ENCODE measurements at places on chromosomes 13 and 19.

GRCh38 chr19:782878-783668, 14.2 kb upstream of the PTBP1 start:
- DNase-seq: no peak

DNA sequence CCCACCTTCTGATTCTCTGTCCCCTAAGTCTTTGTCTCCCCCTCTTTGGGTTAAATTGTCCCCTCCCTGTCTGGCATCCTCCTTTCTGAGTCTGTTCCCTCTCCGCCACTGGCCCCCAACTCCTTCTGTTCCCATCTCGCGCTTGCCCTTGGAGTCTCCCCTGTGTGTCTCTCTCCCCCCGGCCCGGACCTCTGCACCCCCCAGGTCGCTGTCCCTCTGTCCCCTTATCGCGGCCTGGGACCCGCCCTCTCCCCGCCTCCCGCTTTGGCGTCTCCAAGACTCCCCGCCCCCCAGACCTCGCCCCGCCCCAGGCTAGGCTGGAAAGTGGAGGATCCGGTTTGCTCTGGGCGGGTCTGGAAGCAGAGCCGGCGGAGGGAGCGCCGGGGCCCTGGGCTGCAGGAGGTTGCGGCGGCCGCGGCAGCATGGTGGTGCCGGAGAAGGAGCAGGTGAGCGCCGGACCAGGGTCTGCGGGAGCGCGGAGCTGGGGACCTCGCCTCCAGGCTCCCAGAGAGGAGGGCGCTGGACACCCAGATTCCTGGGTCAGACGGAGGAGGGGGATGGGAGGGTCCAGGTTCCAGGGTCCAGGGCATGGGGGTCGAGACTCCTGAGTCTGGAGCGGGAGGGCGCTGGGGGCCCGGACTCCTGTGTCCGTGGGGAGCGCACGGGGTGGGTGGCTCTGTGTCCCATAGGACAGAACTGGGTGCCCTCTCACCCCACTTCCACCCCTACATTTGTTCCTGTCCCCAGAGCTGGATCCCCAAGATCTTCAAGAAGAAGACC, at the start of gene TRPM4:
Gene TRPM4, plus strand, starts transcription at position 348 of the 780 bp plus-strand sequence. Its CDS starts 75 bp downstream, at position 423.
- DNase-seq: peak; percentile 83

- DNase-seq: no peak
Observed at GRCh38 chr13:63381078-63381859, 1965.6 kb upstream of the PCDH20 start.

- no peak for DNase-seq
Observed at GRCh38 chr19:47226426-47227351, 4.3 kb downstream of the BBC3 start.

DNA sequence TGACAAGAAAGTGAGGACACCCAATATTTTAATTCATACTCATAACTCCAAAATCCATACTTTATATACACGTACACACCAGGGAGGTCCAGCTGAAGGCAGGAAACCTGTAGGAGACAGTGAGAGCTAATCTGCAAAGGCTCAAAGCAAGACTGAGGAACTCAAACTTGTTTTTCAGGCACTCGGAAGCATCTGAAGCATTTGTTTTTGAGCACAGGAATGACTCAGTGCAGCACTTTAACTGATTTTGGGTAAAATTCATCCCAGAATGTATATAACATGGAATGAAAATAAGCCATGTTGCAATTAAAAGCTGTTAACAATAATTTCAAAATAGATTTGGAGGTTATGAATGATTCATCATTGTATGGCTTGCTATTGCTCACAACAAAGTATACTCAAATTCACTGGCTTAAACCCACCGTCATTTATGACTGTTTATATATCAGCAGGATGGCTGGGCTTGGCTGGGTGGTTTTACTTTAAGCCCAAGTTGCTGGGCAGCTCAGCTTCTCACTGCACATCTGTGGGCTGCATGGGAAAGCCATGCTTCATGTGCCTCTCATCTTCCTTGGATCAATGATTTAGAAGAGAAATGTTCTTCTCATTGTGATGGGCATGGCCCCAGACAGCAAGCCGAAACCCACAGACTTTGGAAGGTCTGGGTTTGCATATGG, 177.0 kb downstream of the RFC3 start:
- DNase-seq: no peak

- no peak for DNase-seq
Observed at GRCh38 chr13:45872566-45872965, 21.0 kb upstream of the SIAH3 start.

- DNase-seq: no peak
Observed at GRCh38 chr13:39349391-39349960, 253.5 kb downstream of the LHFPL6 start.

- DNase-seq: no peak
Observed at GRCh38 chr19:2774953-2775555, 8.0 kb downstream of the SGTA start.

DNA sequence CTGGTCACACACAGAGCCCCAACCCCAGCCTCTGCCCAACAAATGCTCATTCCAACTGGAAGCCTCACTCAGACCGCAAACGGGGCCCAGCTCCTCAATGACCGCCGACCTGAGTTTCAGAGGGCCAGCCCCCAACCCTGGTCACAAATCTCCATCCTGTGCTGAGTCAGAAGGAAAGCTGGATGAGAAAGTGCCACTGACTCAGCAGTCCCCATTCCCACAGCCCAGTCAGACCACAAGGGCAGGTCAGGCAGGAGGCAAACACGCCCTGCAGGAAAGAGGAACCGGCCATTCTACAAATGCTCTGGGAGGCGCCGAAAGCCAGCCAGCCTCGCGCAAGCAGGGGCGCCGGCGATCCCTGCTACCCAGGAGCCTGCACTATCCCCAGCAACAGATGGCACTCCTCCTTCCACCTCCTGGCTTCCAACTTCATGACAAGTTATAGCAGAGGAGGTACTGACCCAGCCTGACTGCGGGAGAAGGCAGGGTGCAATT, 14.1 kb upstream of the PRKD2 start:
- no peak for DNase-seq

GRCh38 chr19:19451429-19452242, 46.2 kb downstream of the GATAD2A start:
- no peak for DNase-seq

DNA sequence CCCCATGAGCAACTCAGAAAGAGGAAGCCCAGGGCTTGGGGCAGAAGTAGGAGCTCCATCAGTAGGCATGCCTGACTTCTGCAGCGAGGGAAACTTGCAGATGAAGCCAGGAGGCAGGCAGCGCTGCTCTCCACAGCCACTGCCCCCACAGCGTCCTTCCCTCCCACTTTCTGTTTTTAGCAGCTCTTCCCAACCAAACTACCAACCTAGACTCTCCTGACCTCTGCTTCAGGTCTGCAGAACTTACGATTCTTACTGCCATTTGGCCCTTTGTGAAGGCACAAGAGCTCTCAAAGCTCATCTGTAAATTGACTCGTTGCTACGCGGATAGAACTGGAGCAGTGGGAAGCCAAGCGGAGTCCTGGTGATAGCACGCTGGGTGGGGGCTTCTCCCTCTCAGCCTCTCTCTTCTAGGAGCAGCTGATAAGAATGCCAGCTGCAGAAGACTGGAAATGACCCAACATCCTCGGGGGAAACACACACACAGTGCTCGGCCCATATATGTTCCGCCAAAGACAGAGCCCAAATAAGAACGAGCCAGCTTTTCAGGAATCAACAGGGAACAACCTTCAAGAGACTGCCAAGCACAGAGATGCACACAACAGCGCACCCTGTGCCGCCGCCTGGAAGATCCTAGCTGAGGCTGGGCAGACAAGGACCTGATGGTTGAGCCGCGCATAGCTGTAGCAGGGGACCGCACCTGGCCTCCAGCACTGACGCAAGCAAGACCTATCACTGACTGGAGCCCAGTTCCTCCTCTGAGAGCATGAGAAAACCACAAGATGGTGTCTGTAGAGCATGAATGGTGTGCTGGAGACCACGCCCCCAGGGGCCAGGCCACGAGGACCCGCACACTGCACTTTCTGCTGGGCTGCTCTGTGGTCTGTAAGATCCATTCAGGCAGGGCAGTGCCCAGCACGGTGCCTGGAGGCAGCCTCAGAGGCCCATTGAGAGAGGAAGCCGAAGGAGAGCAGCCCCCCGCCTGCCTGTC, 15.9 kb upstream of the SLC35E1 start:
- DNase-seq: no peak

DNA sequence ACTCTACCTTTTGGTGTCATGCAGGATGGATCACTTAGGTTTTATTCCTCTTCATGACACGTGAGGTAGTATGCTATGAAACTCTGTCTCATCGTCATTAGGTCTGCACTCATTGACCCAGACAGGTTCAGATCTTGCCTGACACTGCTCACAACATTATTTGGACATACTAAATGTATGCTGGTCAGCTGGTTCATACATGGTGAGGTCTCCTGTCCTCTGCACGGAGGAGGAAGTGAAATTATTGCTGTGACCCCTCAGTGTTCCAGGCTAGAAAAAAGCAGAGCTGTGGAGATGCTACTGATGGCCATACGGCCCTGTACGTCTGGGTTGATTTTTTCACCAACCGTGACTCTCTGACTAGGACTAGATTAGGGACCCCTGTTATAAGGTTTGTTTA, 35.8 kb downstream of the LATS2 start:
- no peak for DNase-seq

GRCh38 chr13:59392328-59392727, 771.4 kb downstream of the DIAPH3 start:
- DNase-seq: no peak

DNA sequence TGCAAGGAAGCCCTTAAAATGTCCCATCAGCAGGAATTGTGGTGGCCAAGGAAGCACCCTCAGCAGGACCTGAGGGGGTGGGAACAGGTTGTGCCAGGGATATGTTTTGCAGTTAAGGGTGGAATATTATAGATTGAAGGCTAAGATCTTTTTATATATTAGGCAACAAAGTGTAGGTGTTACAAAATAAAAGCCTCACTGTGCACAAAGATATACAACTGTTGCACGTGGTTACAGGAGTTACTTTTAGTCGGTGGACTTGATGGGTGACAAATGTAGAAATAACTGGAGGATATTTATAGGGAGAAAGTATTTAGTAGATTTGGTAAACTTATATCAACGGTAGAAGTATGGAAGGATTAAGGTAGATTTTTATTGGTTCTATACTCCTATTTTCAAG, 35.1 kb downstream of the TBC1D4 start:
- DNase-seq: no peak

DNA sequence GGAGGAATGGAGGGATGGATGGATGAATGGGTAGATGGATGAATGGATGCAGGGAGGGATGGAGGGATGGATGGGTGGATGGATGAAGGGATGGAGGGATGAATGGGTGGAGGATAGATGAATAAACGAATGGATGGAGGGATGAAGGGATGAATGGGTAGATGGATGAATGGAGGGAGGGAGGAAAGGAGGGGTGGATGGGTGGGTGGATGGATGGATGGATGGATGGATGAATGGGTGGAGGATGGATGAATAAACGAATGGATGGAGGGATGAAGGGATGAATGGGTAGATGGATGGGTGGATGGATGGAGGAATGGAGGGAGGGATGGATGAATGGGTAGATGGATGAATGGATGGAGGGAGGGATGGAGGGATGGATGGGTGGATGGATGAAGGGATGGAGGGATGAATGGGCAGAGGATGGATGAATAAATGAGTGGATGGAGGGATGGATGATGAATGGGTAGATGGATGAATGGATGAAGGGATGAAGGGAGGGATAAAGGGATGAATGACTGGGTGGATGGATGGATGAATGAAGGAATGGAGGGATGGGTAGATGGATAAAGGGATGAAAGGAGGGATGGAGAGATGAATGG, 33.0 kb upstream of the TPM4 start:
- DNase-seq: no peak

DNA sequence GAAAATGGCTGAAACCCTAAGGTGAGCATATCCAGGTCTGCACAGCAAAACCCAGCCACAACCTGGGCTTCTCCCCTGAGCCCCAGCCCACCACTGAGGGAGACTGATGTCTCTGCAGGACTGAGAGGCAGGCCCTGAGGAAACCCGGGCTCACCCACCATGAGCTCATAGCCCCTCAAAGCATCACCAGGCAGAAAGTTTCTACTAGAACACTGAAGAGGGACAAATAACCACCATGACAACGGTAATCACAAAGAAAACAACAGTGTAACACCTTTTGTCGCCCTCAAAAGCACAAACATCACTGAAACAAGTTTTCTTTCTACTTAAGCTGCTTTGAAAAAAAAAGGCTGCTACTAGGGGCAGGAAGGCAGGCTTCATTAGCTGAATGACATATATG, 29.8 kb downstream of the TSHZ3 start:
- DNase-seq: no peak

DNA sequence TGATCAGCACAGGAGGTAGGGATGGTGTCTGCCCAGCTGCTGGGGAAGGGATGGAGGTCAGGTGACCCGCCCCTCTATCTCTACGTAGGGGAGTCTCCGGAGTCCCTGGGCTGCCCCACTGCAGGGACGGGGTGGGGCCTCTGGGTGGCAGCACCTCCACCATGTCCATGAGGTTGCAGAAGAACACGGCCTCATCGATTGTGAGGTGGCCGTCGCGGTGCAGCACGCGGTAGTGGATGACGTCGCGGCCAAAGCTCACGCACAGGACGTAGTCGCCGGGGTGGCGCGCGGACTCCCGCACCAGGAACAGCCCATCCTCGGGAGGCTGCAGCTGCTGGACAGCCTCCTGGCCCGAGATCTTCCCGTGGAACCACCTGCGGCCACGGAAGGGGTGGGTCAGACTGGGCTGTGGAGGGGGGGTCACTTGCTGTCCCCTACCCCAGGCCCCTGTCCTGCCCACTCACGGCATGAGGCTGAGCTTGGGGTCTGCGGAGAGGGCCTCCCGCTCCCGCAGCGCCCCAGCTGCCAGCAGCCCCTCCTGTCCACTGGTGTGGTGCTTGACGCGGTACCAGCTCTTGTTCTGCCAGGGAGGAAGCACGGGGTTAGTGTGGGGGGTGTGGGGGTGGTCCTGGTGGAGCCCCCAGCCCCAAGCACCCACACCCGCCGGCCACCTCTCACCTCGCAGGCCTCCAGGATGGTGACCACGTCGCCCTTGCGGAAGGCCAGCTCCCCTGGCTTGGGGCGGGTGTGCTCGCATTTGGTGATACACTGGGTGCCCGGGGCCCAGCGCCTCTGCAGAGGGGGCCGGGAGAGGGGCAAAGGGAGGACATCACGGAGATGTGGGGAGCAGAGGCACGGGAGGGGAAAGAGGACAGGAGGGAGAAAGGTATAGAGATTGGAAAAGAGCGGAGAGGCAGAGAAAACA, 2.3 kb downstream of the MATK start:
- DNase-seq: no peak

GRCh38 chr19:45471931-45472562, 4.3 kb downstream of the FOSB start:
- no peak for DNase-seq

DNA sequence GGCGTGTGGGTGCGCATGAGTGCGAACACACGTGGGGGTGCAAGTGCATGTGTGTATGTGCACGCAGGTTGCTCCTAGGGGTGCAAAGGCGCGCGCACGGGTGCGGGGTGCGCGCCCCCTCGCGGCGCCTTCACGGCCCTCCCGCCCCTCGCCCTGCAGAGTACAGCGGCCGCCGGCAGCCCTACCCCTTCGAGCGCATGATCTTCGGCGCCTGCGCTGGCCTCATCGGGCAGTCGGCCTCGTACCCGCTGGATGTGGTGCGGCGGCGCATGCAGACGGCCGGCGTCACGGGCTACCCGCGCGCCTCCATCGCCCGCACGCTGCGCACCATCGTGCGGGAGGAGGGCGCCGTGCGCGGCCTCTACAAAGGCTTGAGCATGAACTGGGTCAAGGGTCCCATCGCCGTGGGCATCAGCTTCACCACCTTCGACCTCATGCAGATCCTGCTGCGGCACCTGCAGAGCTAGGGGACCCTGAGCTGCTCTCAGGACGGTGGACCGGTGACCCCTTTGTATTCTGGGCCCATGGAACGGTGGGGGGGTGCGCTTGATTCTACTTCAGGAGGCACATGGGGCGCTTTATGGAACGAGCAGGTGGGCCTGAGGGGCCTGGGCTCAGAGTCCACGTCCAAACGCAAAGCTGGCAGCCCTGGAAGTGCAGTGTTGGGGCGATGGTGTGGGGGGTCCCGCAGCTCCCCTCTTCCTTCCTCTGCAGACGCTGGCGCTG, 27.7 kb downstream of the TMEM161A start:
- DNase-seq: no peak
